ENCODE measurements at places on chromosomes 12 and 14.

DNA sequence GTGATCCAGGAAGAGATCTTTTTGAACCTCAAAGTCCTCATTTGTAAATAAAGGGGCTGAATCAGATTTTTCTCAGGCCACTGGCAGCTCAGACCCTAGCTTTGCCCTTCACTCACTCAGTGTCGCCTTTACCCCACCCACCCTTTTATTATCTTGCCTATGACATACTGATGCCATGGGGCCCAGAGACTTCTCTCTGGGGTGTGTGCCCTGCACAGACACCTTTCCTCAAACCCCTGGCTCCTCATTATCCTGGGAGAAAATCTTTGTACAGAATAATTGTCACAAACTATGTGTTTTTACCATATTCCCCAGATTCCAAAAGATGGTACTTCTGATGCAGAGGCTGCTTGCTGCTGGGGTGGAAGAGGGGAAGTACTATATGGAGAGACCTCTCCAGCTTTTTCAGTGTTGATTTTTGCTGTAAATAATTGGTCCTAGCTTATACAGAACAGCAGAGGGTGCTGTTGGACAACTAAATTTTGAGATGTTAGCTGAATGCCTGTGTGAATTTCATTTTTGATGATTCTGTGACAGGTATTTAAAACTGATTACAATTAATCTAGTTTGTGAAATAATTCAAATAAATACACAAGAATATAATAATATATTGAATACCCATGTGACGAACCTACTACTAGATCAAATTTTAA lies 53.9 kb upstream of the DCD start:
- DNase-seq, result peak; percentile 37

DNA sequence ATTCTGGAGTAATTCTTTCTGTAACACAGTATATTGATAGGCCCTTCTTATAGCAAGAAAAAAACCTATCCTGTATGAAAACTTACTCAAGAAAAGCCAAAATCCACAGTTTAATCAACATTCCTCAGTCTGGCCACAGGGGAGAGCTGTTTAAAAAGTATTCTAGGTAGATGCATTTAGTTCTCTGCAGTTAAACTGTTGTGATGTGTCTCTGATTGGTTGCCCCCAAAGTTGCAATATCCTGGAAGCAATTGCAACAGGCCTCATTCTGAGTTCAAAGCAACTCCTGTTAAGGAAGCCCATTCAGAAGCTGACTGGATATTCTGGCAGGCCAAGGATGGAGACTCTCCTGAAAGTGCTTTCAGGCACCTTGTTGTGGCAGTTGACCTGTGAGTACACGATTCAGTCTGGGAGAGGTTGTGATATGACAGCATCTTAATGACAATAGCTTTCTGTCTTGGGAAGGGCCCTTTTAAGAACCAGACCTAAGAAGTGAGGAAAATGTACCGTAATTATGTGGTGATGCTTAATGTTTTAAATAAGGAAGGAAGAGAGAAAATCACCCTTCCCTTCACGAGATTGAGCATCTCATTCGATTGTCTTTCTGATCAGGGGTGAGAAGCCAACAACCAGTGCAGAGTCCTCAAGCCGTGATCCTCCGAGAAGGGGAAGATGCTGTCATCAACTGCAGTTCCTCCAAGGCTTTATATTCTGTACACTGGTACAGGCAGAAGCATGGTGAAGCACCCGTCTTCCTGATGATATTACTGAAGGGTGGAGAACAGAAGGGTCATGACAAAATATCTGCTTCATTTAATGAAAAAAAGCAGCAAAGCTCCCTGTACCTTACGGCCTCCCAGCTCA lies 420.7 kb downstream of the DAD1 start:
- no peak for DNase-seq

- no peak for DNase-seq
Observed at GRCh38 chr14:21537090-21537424, 10.9 kb upstream of the SALL2 start.

DNA sequence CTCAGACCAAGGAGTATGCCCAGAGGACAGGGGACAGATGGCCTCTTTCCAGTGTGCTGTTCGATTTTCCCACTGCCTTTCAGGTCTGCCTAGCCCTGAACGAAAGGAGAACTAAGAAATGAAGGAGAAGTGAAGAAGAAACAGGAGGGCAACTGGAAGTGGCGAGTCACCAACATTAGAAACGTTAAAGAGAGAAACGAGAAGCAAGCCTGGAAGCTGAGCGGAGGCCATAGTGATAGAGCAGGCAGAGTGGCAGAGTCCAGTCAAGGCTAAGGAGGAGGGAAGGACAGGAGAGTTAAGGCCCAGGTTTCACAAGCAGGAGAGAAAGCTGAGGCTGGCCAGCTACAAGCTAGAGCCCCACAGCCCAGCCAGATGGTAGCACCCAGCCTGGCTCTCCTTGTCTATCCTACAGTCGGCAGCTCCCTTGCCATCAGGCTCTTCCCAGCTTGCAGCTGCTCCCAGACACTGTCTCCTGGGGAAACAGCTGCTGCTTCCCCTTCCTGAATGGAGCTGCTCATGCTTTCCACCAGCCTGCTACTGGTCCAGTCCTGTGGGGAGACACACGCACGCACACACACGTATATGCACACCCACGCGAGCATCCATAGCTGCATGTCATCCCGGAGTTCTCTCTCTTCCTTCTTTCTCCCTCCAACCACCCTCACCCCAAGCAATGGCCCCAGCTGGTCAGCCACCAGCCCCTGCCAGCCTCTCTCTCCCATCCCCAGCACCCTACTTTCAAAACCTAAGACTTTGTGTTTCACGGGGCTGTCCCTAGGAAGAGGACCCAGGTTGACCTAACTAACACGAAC lies 139.7 kb upstream of the CCND2 start:
- DNase-seq, result no peak

DNA sequence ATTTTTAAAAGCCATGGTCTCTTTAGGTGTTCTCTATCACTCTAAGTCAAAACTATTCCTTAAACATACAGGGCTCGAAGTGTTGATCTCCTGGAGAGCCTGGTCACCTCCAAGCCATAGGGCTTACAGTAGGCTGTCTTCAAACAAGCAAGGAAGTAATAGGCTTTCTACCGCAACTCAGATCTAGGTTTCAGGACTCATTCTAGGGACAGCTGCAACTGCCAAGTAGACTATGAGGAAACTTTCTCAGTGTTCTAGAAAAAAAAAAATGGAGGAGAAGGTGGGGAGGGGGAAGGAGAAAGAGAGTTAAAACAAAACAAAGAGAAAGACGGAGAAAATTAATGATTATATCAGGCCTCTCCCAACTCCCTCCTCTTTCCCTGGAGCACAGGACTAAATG lies 106.9 kb upstream of the ETV6 start:
- DNase-seq, result no peak
